Cardiac septum (tissue), 1 donor: ENCODE measurements at places on chromosomes 11 and 22. TPM values are rescaled to one million over a fixed set of nuclear protein-coding genes. Genes with fewer than 3 reads are reported as not detected.

The CLMP gene
- 5.9 TPM for total RNA-seq

DNA sequence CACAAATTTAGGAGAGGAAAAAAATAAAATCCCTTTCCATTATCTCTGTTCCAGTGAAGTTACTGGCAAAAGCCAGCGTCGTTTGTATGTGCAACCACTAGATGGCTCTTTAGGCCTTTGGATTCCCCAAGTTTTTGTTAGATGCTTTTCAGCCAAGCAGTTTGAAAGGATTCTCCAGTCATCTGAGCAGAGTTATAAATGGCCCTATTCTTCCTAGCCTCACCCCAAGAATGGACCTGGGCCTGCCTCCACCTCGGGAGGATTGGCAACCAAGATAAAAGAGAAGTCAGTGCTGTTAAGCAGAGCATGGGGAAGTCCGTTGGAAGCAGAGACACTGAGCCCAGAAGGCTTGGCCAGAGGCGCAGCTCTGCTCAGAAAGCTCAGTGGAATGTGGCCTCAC lies 15.4 kb downstream of the FAM181B start:
- DNase-seq, result no peak

DNA sequence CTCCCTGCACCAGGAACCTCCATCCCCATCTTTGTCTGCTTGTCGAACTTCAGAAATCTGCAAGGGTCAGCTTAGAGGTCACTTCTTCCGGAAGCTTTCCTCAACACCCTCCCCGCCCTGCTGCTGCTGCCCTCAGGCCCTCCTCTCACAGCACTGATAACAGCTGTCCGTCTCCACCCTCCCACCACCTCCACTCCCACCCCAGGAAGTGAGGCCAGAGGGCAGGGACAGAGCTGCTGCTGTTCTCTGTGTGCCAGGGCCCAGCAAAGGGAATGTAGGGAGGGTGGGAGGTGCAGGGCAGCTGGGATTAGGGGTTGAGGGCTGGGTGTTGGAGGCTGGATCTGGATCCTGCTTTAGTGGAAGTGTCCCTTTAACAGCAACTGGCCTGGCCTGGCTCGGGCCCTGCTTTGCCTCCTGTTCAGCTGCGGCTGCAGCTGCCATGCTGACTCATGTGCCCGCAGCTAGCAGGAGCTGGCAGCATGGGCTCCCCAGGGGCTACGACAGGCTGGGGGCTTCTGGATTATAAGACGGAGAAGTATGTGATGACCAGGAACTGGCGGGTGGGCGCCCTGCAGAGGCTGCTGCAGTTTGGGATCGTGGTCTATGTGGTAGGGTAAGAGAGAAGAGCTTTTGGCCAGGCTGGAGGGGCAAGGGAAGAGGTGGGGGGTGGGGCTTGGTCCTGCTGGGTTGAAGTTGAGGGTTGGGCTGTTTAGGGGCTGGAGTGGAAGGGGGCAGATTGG lies at the start of gene P2RX6:
Gene P2RX6 (plus strand): TSS at position 440 of the 740 bp plus-strand sequence. CDS start 10 bp downstream, at position 450.
- DNase-seq, result no peak

The HEPHL1 gene
- not detected for total RNA-seq

- DNase-seq, result no peak
These were observed 141.2 kb upstream of the SESN3 start for GRCh38 chr11:95372097-95372656.

The TRIM66 gene
- 3.0 TPM for total RNA-seq

The VPREB1 gene
- not detected for total RNA-seq

The CCDC188 gene
- total RNA-seq, result 0.67 TPM

The TMEM191B gene
- total RNA-seq, result 0.62 TPM

DNA sequence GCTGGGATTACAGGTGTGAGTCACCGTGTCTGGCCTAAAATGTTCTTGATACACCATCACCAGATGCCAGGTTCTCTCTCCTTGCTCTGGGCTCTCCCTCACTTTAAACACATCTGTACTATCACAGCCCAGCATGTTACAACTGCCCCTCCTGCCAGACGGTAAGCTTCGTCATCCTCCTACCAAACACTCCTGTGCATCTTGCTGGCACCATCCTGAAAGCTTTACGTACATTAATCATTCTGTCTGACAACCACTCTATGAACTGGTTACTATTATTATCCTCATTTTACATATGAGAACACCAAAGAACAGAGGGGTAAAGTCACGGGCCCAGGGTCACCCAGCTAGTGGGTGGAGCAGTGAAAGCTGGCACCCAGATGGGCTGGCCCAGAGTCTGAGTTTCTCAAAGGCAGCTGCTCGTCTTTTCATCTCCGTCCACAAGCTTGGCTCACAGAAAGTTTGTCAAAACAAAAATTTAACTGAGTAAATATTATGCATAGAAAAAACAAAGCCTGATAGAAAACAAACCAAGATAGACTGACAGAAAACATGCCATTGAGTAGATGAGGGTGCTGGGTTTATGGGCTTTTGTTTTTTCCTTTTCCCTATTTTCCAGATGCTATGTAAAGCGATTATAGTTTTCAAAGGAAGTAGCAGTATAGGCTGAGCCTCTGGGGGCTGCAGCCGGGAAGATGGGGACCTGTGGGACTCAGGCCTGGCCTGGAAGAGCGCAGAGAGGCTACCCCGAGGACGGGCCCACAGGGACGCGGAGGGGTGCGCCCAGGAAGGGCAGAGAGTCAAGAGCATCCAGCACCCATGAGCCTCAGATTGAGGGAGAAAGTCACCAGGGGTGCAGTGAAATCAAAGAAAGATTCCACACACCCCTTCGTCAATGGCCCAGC lies 9.5 kb downstream of the PLA2G6 start:
- no peak for DNase-seq

DNA sequence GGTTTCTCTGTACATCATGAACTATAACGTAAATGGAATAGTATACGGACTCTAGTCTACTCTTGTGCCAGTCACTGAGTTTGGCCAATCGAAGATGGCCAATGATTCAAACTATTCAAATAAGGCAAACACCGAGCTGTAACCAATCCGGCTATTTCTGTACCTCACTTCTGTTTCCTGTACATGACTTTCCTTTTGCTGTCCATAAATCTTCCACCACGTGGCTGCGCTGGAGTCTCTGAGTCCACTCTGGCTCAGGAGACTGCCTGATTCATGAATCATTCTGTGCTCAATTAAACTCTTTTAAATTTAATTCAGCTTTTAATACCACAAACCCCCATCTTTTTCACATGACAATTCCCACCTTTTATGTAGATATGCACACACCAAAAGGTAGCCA lies 1.5 kb upstream of the JAML start:
- no peak for DNase-seq

GRCh38 chr22:32987081-32987631 lies 71.0 kb downstream of the SYN3 start:
- peak; percentile 9 for DNase-seq

GRCh38 chr11:94671553-94672366 lies 96.4 kb upstream of the AMOTL1 start:
- no peak for DNase-seq

The KDM4E gene
- not detected for total RNA-seq

DNA sequence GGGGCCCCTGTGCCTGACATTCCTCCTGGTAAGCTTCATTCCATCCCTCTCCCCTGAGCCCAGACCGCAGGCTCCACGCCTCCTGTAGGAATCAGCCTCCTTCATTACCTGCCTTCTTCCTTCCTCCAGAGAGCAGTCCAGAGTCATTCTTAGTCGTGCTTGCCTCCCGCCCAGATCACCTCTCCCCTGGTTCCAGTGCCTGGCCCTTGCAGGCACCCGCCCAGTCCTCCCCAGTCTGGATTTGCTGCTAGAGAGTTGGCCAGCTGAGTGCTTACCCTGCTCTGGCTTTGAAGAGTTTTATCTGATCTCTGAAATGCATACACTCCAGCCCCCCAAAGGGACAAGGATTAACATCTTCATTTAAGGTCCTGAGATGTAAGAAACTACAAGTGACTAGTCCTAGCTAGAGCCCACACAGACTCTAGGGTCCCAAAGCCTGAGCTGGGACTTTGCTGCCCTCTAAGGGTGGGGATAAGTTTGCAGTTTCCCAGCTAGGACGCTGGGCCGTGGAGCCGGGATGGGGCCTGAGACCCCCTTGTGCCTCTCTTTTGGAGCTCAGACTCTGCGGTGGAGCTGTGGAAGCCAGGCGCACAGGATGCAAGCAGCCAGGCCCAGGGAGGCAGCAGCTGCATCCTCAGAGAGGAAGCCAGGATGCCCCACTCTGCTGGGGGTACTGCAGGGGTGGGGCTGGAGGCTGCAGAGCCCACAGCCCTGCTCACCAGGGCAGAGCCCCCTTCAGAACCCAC lies 1.6 kb downstream of the NR1H3 start:
- DNase-seq, result no peak

GRCh38 chr22:46003271-46004091 lies 26.5 kb upstream of the WNT7B start:
- DNase-seq, result no peak

DNA sequence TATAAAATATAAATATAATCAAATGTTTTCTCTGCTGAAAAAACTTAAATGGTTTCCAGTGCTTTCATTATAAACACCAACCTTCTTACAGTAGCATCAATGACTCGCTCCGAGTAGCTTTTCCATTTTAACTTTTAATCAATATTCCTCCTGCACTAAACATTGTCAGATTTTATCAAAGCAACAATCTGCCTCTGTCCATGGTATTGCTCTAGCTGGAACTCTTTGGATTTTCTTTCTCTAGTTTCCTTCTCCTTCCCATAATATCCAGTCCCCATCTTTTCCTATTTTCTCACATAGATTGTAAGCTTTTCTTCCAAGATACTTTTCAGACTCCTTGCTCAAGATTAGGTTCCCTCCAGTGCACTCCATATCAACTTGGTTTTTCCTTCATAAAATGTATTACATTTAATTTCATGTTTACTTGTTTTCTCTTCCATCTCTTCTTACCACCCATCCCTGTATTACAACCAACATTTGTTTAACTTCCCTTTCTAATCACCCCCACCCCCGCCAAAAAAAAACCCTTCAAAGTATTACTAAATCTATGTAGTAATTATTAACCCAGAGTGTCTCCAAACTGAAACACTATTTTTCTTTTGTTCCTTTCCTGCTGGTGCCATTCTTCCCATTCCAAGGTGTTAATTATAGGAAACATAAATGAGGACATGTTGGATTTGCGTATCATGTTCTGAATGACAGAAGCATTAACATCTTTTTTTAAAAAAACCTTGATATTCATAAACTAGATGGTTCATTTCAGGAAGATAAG lies 716.5 kb downstream of the NELL1 start:
- DNase-seq, result no peak

The FDX1 gene
- 21.7 TPM for total RNA-seq

- no peak for DNase-seq
These were observed 70.2 kb downstream of the NELL1 start for GRCh38 chr11:20739577-20739976.

The SLC5A4 gene
- total RNA-seq, result 0.19 TPM

DNA sequence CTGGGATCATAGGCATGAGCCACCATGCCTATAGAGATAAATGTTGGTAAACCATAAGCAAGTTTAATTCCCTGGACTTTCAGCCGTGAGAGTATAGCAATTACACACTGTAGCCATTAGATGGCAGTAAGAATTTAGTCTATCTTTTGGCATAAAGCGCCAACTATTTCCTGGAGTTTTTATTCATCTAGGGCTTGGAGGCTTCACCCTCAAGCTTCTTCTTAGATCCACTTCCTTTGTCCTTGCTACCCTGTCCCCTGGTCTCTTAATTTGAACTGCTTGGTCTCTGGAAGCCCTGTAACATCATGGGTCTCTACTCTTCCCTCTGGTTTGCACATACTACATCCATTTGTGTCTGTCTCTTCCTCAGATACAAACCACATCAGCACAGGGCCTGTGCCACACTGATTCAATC lies 38.2 kb downstream of the OR10A6 start:
- no peak for DNase-seq

DNA sequence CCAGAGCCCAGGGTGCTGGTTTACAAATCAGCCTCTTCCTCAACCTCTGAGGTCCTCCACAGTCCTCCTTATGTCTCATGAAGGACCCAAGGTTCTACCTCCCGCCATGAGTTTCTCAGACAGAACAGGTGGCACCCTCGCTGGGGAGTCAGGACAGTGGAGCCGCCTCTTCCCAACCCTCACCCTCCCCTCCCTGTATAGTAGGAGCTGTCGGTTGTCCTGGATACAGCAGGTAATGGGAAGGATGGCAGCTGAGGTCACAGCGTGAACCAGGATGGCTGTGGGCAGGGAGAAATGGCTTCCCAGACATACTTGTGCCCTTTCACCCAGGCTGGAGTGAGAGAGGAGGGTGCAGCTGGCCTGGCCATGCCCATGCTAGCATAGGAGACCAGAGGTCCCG lies 134.6 kb downstream of the CHST1 start:
- no peak for DNase-seq

- DNase-seq, result no peak
These were observed 77.0 kb downstream of the CD44 start for GRCh38 chr11:35215945-35216344.

- no peak for DNase-seq
These were observed 35.9 kb upstream of the PRDM11 start for GRCh38 chr11:45110562-45110961.

- no peak for DNase-seq
These were observed 29.3 kb downstream of the NAT10 start for GRCh38 chr11:34134765-34135164.

The CCDC116 gene
- total RNA-seq, result 0.43 TPM

DNA sequence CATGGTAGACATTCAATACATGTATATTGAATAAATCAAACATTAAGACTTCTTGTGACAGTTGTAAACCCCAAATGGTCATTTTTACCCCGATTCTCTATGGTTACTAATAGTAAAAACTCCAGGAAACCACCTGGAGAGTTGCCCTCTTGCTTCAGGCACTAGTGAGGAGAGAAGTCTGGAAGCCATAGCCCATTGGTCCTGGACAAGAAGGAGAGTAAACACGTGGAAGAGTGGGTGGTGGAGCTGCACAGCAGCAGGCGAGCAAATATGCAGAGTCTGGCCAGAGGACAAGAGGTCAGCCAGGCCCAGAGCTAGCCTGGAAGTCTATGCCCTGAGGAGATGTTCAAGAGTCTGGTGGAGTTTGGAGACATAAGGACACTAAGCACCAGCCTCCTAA lies 17.7 kb downstream of the DCHS1 start:
- DNase-seq, result peak; percentile 80
